Activated T-helper 9 cell treated with anti-CD3 and anti-CD28 coated beads, Interleukin-2, amount 50 U/mL, for 16 hours (primary cell): ENCODE measurements at places on chromosomes 16 and 17.

DNA sequence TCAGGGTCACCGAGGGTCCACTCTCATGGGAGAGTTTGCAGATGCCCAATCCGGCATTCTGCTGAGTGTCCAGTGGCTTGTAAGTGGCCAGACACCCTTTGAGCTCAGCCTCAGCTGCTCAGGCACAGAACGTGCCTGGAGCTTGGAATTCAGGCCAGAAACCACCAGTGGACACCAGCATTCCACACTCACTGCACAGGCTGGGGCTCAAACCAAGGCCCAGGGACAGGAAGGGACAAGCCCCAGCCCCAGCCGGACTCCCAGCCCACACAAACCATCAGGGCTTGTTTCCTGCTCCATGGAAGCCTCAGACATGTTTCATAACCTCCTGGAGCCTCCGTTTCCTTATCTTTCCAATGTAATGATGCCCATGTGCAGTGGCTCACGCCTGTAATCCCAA is 5.0 kb upstream of the NPRL3 start:
- no peak for DNase-seq

GRCh38 chr16:73122604-73123391 is 74.9 kb upstream of the ZFHX3 start:
- no peak for DNase-seq

- DNase-seq: no peak
Observed at GRCh38 chr16:89687092-89687940, 827 bp downstream of the CDK10 start.

DNA sequence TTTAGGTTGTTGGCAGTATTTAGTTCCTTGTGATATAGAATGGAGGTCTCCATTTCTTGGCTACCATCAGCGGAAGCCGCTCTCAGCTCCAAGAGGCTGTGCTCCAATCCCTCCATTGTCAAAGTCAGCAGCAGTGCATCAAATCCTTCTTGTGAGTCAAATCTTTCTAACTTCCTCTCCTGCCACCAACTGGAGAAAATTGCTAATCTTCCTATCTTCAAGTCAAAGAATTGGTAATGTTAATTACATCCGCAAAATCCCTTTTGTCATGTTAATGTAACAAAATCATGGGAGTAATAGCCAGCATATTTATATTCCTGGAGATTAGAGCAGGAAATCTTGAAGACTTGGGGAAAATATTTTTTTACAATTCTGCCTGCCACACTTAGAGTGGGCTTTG is 436.4 kb upstream of the DYNLRB2 start:
- no peak for DNase-seq

GRCh38 chr16:12458591-12459358 is 344.9 kb downstream of the CPPED1 start:
- DNase-seq: no peak

DNA sequence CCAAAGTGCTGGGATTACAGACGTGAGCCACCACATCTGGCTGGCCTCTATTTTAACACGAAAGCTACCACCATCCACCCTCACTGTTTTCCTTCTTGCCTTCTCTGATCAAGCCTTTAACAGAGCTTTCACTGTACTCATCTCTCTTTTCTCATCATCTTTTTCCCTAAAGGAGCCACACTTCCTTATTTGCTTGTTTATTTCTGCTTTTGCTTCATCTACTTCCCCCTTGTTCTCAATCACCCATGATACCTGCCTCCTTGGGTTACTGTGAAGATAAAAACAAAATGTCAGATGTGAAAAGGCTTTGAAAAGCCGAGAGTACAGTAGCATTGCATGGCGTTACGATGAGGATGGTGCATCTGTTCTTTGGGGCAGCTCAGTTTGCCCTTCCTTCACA is 79.9 kb downstream of the ZNF18 start:
- DNase-seq: no peak

GRCh38 chr17:78759203-78759968 is 22.7 kb downstream of the CYTH1 start:
- DNase-seq: peak; percentile 53

DNA sequence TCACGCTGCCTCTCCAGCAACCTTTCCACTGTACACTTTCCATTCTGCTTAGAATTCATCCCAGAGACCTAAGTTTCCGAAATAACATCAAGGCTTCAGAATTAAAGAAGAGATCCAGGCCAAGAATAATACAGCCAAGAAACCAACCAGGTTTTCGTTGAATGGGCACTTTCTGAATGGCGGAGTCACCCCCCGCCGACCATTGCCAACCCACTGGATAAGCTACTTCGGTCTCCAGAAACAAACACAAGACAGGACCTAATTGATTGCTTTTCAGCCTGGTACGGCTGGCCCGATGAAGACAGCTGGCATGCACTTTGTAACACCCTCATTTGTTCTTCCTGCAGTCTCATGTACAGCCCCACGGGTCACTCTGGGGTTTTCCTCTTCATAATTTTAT is 308.1 kb upstream of the ZFHX3 start:
- no peak for DNase-seq

- DNase-seq: no peak
Observed at GRCh38 chr16:65218348-65218747, 96.5 kb upstream of the CDH11 start.

DNA sequence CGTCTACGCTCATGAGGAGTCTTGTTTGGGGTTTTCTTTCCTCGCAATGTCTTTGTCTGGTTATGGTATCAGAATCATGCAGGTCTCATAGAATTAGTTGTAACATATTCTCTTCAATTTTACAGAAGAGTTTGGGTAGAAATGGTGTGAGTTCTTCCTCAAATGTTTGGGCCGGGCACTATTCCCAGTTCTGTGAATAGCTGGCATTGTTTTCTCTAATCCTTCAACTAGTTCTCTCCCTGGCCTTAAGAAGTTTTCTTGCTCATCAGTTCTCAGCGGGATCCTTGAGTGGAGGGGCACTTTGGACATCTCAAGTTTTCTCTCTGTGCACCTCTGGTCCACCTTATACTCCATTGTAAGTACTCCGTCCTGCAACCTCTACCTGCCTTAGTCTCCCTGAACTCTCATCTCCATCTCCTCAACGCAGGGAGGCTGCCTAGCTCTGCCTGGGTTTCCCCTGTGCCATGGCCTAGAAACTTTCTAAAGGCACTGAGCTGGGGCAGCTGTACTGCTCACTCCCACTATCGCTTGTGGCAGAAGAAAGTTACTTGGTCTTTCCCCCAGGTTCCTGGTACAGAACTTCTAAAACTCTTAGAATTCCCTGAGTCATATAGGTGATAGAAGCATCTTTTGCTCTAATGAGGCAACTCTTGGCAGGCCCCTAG is 16.9 kb downstream of the NSMCE1 start:
- DNase-seq: no peak

DNA sequence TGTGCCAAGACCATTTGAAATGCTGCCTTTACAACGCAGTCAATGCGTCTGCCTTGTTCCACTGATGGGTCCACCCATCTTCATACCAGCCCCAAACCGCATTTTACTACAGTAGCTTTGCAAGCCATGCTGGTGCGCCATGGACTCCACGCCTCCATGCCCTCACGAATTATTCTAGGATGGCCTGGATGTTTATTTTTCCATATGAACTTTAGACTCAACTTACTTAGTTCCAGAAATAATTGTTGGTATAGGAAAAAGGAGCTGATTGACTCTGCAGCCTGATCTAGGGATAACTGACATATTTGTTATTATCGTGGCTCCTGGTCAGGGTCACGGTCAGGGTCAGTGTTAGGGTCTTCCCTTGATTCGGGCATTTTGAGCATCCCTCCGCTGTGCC is 70.0 kb upstream of the ZNF469 start:
- DNase-seq: no peak

- no peak for DNase-seq
Observed at GRCh38 chr17:4972752-4973151, 5.1 kb upstream of the SPAG7 start.

- no peak for DNase-seq
Observed at GRCh38 chr17:7767004-7767403, 49.5 kb downstream of the DNAH2 start.
